Stimulated activated CD8-positive, alpha-beta memory T cell treated with anti-CD3 and anti-CD28 coated beads, Interleukin-15, amount 100 ng/mL, for 24 hours (primary cell): ENCODE measurements at places on chromosomes 11 and 22.

GRCh38 chr11:14150878-14151277 lies 188.4 kb downstream of the SPON1 start:
- no peak for DNase-seq

GRCh38 chr11:88623531-88623930 lies 286.0 kb upstream of the CTSC start:
- no peak for DNase-seq

- DNase-seq = no peak
These were observed 573.5 kb upstream of the LUZP2 start for GRCh38 chr11:23923357-23923756.

DNA sequence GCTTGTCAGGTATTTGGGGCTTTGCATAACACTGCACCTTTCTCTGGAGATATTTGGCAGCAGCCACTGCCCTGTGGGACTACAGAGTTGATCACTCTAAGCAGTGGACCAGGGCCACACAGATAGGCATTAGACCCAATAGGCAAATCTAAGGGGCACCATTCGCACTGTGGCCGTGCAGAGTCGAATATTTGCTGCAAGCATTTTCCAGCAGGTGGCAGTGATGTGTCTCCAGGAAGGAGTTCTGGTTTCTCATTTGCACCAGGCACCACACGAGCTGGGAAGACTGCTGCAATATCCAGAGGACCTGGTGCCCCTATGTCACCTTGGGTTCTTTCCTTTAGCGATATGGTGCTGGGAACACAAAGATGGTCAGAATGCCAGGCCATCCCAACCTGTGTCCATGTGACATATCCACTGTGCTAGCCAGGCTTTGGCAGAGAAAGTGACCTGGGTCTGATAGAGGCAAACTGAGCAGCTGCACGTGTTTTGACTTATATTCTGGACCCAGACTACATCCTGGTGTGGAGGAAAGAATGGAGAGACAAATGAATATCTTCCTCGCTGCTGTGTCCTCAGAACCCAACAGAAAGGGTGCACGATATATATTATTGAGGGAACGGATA lies 318.7 kb downstream of the BUD13 start:
- DNase-seq = no peak
